Activated CD8-positive, alpha-beta memory T cell treated with anti-CD3 and anti-CD28 coated beads, Interleukin-2, amount 10 ng/mL, durations not matched to agents 7 days and 5 days (primary cell): ENCODE measurements at places on chromosomes 5 and 9.

GRCh38 chr9:112844771-112845542 lies 45.7 kb downstream of the SLC46A2 start:
- H3K27me3 ChIP-seq = no peaks in the 10 kb centered on the region
- H3K36me3 ChIP-seq = no peaks in the 10 kb centered on the region
- no peak overlapping the region for H3K27ac ChIP-seq
- H3K4me3 ChIP-seq = no peak overlapping the region

GRCh38 chr9:112072721-112073638 lies 102.1 kb downstream of the SUSD1 start:
- H3K4me1 ChIP-seq = peaks cover 18% of the 10 kb centered on the region
- peaks cover 3% of the 10 kb centered on the region for H3K27me3 ChIP-seq
- no peak overlapping the region for H3K4me3 ChIP-seq
- DNase-seq = no peak
- peaks cover 18% of the 10 kb centered on the region for H3K36me3 ChIP-seq

- no peak overlapping the region for H3K4me3 ChIP-seq
- peaks cover 2% of the 10 kb centered on the region for H3K27me3 ChIP-seq
These were observed 356.1 kb downstream of the SPOCK1 start for GRCh38 chr5:137142764-137143605.

DNA sequence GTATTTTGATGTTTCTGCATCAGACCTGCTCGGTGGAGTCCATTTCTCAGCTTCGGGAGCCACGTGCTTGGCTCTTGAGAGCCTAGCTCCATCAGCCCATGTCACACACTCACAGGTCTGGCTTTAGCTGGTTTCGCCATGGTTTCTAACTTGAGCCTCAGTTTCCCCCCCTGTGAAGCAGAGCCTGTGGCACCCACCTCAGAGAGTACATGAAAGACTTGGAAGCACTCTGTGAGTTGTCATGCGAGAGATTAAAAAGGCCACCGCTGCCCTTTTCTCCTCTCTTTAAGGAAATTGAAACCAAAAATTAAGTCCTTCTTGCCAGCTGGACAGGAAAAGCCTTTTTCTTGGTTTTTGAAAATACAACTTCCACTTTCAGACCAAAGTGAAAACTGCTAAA lies 8.8 kb downstream of the TENT4A start:
- H3K27me3 ChIP-seq = no peaks in the 10 kb centered on the region
- H3K4me3 ChIP-seq = peak overlapping the region; percentile 56
- DNase-seq = no peak
- peak overlapping the region; percentile 82 for H3K27ac ChIP-seq
- peaks cover 81% of the 10 kb centered on the region for H3K4me1 ChIP-seq
- H3K36me3 ChIP-seq = peaks cover 43% of the 10 kb centered on the region

DNA sequence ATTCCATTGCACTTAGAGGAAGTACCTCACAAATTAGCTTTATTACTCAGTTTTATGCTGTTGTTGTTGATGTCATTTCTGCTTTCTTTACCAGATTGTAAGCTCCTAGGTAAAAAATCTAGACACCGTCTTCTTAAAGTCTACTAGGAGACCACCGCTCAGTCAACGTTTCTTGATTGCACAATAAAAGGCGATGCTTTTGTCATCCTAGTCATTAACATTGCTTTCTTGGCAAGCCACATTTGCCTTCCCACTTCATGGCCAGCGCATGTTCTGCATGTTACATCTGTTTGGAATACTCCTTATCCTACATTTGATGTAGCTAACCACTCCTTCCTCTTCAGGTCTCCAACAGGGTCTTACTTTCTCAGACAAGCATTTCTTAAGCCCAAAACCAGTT lies 464.0 kb upstream of the TUSC1 start:
- DNase-seq = no peak
- no peaks in the 10 kb centered on the region for H3K4me1 ChIP-seq
- no peaks in the 10 kb centered on the region for H3K36me3 ChIP-seq
- H3K27ac ChIP-seq = no peak overlapping the region
- H3K4me3 ChIP-seq = no peak overlapping the region
- no peaks in the 10 kb centered on the region for H3K27me3 ChIP-seq

DNA sequence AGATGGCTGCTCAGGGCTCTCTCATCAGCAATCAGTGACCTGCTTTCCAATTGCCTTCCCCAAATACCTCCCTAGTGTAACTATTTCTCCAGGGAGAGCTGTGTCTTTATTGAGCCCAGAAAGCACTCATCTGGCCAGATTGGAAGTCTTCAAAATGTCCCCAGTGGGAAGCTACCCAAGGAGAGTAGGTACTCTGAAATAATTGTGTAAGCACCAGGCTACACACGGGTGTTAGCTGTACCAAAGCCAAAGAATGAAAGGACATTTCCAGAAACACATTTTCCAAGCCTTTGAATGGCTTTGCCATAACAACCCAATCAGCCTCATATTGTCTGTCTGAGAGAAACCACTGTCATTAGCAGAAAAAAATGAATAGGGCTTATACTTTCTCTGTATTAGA lies 318.8 kb downstream of the FAM170A start:
- no peak overlapping the region for H3K4me3 ChIP-seq
- no peaks in the 10 kb centered on the region for H3K4me1 ChIP-seq
- no peaks in the 10 kb centered on the region for H3K27me3 ChIP-seq
- no peaks in the 10 kb centered on the region for H3K36me3 ChIP-seq
- DNase-seq = no peak

GRCh38 chr9:969310-970150 lies 6.9 kb upstream of the DMRT3 start:
- H3K4me1 ChIP-seq = peaks cover 11% of the 10 kb centered on the region
- H3K27me3 ChIP-seq = peaks cover 93% of the 10 kb centered on the region
- no peak overlapping the region for H3K4me3 ChIP-seq
- no peak for DNase-seq
- H3K27ac ChIP-seq = peak overlapping the region; percentile 11

DNA sequence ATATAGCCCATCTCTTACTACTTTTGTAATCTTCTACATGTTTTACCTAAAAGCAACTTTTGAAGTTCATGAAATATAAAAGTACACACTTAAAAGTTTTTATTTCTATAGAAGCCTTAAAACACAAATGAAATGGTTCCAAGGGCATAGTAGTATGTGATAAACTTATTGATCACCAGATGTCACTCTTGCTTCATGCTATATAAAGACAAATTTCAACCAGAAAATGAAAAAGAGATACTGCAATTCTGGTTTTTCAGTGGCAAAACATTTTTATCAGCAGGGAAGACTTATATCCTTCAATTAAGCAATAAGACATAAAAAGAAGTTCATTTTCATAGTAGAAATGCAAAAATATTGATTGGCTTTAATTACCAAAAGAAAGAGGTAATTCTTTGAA lies 69.4 kb upstream of the FBXL17 start:
- H3K4me1 ChIP-seq = no peaks in the 10 kb centered on the region
- H3K36me3 ChIP-seq = no peaks in the 10 kb centered on the region
- H3K4me3 ChIP-seq = no peak overlapping the region

DNA sequence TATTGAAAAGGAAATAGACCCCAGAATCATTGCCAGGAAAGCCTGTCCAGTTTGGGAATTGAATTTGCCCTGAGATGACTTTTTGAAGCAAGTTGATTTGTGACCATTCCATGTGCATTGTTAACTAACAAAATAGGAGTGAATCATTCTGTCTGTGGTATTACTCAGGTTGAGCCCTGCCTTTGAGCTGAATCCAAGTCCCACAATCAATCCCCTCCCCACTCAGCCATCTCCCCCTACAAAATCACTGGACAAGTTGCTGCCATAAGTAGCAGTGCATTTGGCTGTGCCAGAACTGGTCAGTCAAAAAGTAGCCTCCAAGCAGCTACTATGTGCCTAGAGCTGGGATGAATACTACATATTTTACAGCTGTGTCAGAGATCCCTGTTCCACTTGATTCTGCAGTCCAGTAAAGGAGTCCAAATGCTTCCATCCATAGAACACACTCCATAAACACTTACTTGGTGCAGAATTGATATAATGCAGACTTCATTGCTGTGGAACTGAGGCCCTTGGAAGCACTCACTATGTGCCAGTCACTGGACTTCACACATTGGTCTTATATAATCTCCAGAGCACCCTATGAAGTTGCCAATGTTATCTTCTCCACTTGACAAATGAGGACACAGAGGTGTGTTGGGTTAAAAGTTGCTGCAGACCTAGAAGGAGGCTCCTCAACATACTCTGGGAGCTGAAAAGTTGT lies 96.1 kb downstream of the ZNF462 start:
- no peak for DNase-seq
- H3K4me3 ChIP-seq = no peak overlapping the region
- no peaks in the 10 kb centered on the region for H3K27me3 ChIP-seq
